ENCODE measurements at places on chromosomes 7 and 10.

DNA sequence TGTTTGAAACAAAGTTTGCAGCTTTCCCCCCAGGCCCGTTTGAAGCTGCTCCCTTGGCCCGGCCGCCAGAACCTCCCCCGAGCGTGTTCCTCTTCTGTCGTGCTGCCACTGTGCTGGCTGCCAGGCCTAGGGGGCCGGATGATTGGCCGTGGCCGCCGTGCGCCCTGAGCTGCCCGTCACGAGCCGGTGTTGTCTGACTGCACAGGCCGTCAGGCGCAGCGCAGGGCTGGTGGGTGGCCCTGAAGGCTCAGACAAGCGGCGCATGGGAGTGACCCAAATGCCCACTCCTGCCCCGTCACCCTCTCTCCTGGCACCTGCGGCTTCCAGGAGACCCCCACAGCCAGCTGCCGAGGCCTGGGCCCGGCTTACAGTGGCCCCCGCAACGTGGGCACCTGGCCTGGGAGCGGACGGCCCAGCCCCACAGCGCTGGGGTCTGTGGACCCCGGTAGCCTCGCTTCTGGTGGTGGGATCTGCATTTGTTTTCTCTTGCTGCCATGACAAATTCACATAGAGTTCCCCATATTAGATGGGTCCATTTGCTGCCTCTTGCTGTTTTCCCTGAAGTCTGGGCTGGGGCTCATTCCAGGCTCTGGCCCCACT, 13.1 kb downstream of the JAKMIP3 start:
- no peak for DNase-seq

DNA sequence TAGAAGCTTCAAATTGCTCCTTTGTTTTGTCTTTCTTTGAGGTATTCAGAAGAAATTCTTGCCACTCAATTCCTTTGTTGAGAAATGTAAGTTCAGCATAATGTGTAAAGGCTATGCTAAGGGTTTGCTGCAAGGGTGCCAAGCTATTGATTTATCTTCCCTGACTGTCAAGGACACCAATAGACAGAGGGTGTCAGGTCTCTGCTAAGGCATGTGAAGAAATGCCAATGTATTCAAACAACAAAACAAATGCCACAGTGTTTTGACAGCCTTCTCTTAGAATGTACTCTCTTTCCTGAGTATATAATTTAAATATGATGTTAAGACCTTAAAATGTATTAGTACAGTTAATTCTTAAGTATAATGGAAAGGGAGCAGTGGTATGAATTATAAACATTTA, 62.4 kb downstream of the LRGUK start:
- DNase-seq = no peak

- no peak for DNase-seq
Observed at GRCh38 chr10:34996843-34997242, 93.3 kb downstream of the CUL2 start.

- DNase-seq = no peak
Observed at GRCh38 chr10:106086391-106086790, 1078.1 kb downstream of the SORCS1 start.

- DNase-seq = no peak
Observed at GRCh38 chr7:86657948-86658347, 14.2 kb downstream of the GRM3 start.

DNA sequence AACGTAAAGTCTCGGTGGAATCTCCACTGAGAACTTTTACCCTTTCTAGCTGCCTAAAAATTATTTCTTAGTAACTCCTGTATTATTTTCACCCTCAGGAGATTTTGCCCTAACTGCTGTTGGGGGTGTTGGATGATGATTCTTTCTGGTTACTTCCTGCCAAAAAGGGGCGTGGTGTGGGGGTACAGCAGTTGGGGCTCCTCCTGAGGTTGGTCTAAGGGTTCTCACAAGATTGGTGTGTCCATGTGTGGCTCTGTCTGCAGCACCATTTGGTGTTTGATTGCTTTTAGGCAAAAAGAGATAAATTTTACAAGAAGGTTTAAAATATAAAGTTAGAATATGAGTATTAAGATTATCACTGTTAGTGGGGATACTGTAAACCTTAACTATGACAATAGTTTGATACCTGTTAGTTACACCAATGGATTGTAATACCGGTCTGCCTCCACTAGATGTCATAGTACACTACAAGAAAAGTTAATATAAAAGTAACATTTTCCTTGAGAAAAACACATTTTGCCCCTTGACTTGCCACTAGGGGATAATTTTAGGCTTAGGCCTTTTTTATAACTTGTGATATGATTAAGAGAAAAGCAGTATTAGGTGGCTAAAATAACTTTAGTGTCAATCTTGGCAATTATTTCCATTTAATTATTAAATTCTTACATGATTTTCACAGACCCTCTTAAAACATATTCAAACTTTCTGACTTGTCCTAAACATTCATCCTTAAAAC, 928.7 kb downstream of the IPMK start:
- no peak for DNase-seq

DNA sequence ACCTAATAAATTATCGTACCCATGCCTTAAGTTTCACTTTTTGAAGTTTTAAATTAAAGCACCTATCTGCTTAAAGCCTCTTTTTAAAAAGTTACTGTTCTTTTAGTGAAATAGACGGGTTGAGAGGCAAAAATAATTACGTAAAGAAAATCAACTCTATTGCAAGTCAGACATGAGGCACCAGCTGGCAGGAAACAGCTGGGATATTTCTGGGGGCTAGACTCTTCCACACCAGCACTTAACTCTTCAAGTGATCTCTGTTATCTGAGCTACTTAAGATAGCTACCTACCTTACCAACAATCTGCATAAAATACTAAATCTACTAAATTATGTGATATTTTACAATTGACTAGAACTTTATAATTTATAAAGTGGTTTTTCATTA, 35.8 kb downstream of the GBF1 start:
- no peak for DNase-seq

- DNase-seq = no peak
Observed at GRCh38 chr10:72503241-72503640, 122.6 kb downstream of the MICU1 start.

DNA sequence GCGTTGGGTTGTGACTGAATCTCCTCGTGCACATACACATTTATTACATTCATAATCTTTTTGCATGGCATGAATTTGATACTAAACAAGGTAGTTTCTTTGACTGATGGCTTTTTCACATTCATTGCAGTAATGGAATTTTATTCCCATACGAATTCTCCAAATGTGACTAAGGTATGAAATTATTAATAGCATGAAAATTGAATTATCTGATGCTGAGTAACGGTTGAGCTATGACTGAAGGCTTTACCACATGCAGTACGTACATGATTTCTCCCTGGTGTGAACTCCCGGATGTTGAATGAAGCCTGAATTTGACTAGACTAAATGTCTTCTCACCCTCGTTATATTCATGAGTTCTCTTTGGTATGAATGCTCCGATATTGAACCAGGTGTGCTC, 104.4 kb upstream of the C1GALT1 start:
- no peak for DNase-seq

Measured in activated CD4-positive, alpha-beta memory T cell treated with anti-CD3 and anti-CD28 coated beads for 36 hours (primary cell).